ENCODE measurements at places on chromosomes 5 and 9.

- no peak for DNase-seq
Measured at GRCh38 chr5:114477816-114478334, 116.0 kb downstream of the KCNN2 start.

- no peak for DNase-seq
Measured at GRCh38 chr9:135095470-135096407, 8.3 kb downstream of the OLFM1 start.

GRCh38 chr9:104784098-104784497 lies 20.2 kb downstream of the NIPSNAP3B start:
- no peak for DNase-seq

DNA sequence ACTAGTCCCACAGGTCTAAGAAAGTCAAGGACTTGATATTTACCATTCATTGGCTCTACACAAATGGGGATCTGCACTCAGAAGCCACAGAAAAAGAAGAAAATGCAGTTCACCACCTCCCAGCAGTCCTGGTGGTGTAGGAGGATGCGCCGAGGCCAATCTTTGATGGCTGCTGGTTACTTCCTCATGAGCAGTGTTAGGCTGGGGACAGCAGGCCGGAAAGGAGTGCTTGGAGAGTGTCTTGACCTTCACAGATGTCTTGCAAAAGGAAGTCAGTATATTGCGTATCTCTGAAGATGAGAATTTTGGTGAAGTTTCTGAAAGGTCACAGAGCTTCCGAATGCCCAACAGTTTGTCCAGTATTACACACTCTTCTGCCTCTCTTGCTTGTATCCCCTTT lies 597.0 kb downstream of the EBF1 start:
- no peak for DNase-seq

DNA sequence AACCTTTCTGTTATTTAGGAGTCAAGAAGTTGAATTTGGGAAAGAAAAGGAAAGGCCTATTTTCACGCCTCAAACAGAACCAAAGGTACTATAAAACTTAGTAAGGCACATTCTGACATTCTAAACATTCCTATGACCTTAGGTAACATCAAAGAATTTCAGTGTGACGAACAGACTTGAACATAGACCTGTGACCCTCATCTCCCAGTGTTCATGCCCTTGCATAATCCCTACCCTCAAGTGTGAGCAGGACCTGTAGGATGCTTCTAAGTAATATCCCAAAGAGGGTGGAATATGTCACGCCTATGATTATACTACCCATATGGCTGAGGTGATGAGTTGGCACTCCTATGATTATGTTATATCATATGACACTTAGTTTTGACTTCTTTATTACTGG lies 540.9 kb downstream of the KIF4B start:
- DNase-seq: no peak

DNA sequence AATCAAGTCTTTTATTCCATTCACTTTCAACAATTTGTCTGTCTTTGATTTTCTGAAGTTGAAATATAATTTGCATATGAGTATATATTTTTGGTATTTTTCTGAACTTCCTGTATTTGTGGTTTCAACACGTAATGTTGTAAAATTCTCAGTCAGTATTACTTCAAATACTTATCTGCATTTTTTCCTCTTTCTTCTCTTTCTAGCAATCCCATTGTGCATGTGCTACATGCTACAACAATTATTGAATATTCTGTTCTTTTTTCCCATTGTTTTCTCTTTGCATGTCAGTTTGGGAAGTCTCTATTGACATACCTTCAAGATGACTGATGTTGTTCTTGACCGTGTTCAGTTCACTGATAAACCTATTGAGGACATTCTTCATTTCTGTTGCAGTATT lies 5.6 kb upstream of the ANKRD18A start:
- no peak for DNase-seq

DNA sequence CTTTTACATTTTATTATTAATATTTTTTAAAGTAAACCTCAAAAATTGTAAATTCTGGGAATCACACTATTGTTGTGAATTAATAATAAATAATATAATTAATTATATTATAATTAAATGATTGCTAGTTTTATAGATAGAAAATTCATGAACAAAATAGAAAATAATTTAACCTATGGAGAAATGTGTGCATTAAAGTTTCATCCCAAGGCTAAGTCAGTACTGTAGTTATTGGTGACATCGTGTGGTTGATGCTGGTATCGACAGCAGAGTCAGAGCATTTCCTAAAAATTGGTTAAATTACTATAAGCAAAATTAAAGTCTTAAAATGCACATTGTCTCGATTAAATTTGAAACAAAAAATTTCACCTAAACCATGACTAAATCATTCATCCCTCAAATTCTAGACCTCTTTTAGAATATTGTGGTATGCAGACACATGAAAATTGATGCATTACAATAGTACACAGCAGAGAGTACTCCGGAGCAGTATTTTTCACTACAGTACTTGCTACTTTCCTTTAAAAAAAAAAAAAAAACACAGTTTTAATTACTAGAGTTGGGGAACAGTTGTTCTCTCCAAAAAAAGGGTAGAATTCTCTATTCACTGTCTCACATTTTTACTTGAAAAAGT lies 73.9 kb downstream of the RORB start:
- DNase-seq: no peak

DNA sequence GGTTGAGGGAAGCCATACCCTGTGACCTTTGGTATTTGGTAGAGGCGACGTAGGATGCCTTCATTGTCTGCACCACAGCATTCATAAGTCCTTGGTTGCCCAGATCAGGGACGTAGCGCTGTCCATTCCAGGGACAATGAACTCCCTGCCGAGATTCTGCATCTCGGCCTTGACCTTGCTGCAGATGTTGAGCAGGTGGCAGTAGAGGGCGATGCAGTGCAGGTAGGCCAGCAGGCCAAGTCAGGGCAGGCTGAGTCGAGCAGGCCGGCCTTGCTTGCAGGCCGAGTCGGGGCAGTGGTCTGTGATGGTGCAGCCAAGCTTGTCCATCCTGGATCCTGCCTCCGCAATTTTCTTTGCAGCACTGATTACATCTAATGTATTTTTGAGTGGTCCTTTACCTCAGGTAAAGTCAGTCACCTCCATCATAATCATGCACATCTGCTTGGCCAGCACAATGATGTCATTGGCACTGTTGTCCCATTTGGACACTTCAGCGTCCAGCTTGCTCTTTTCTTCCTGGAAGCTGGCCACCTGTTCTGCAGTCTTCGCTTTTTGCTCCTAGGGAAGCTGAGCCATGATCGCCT lies 93.4 kb upstream of the CCDC112 start:
- DNase-seq: no peak

DNA sequence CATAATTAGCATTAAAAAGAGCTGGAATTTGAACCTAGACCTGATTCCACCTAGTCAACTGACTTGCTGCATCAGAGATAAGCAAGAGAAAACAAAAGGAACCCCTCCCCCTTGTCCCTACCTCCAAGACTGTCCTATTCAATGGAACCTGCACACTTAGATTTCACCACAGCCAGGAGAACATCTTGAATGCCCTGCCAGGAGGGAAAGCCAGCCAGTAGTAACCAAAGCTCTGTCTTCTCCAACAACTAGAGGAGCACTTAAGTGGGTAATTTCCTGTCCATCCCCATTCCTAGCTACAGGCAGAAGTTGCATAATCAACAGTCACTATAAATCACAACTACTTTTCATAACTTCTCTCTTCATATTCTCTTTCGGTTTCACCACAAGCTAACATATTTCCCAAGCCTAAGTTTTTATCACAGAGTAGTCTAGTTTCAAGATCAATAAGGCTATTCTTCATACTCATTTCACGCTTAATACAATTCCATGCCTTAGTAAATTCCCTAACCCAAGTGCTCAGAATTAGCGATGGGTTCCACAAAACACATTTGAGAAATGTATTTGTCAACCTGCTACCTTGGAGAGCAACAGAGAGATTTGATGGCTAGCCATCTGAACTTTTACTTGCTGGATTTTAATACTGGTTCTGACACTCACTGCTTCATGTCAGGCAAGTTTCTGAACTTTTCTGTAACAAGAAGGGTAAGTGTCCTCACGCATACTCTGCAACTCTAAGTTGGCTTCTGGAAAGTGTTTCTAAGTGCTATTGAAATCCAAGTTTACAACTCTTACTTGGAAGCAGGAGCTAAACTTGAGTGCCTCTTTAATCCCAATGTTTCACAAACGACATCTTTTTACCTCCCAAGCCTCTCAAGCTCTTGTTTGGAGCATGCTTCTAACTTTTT lies 2.0 kb downstream of the DENND1A start:
- no peak for DNase-seq

DNA sequence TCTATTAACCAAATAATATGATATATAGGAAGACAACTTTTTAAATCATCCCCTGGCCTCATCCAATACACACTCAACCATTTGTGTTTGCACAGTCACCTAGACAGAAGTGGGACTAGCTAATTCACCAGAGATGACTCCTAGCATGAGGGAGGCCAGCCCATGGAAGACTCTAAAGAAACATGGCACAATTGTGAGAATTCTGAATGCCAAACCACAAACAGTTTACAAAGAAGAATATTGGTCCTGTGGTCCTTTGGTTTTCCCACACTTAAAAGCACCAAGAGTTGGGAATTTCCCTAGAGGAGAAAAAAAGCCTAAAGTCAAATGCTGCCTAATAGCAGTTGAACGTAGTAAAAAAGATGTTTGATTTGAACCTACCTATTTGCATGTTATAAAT lies 609.9 kb downstream of the ACTL7B start:
- DNase-seq: no peak

DNA sequence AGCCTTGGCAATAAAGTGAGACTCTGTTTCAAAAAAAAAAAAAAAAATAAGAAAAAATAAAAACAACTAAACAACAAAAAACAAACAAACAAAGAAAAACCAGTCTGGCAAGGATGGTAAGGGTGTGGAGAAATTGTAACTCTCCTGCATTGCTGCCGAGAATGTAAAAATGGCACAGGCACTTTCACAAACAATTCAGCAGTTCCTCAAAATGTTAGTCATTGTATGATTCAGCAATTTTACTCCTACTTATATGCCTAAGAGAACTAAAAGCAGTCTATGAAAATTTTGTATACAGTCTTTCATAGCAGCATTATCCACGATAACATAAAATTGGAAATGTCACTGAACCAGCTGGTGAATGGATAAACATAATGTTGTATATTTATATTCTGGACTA lies 280.4 kb downstream of the CDH9 start:
- no peak for DNase-seq

GRCh38 chr5:157026789-157027424 lies 32.0 kb downstream of the HAVCR1 start:
- no peak for DNase-seq

- DNase-seq: no peak
Measured at GRCh38 chr5:115179394-115180164, 9.9 kb upstream of the TRIM36 start.

DNA sequence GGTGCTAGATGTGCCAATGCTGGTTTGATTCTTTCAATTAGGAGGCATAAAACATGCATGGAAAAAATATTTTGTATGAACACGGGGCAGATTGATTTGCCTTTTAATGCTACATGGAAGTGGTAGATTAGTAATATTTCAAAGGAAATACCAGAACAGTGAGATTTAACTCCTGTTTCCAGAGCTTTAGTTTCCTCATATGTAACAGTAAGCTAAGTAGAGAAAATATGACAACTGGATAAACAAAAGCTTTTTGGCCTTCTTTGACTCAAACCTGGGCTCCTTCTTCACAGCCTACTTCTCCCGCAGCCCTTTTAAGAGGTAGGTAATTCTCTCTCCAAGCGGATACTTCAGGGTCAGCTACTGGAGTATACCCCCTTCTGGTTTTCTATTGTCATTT lies 254.2 kb upstream of the TRPC7 start:
- no peak for DNase-seq

GRCh38 chr9:95110921-95111525 lies 206.5 kb downstream of the FANCC start:
- no peak for DNase-seq

DNA sequence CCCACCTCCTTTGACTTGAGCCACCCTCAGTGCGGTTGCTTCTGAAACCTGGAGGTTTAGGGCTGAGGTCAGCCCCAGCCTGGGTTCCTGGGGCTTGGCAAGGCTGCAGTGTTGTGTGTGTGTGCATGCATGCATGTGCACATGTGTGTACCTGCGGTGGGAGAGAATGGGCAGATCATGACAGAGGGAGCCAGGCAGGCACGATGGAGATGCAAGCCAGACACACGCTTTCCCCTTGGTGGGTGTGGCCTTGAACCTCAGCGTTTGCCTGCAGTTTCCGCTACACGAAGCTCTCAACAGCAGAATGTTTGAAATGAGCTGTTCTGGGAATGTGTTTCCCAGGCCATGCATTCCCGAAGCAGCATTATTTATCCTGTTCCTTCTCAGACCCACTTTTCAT lies 65.9 kb upstream of the RAPGEF1 start:
- peak; percentile 59 for DNase-seq

- DNase-seq: no peak
Measured at GRCh38 chr9:130589754-130590153, 10.4 kb downstream of the FUBP3 start.

DNA sequence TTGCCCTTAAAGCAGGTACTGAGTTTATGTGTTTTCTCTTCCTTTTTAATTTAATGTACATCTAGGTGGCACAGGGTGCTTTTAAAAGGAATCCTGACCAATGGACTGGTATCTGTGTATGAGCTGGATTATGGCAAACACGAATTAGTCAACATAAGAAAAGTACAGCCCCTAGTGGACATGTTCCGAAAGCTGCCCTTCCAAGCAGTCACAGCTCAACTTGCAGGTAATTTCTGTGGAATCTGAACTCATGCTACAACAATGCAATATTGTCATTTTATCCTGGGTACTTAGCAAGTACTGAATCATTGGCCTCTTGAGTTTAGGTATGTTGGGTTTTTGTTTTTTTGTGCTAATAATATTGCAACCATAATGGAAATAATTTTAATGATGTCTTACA lies 14.4 kb upstream of the TMOD1 start:
- DNase-seq: no peak

GRCh38 chr9:106449336-106449927 lies 413.5 kb upstream of the ZNF462 start:
- DNase-seq: no peak

- DNase-seq: no peak
Measured at GRCh38 chr5:135482381-135482933, 30.3 kb upstream of the TIFAB start.

DNA sequence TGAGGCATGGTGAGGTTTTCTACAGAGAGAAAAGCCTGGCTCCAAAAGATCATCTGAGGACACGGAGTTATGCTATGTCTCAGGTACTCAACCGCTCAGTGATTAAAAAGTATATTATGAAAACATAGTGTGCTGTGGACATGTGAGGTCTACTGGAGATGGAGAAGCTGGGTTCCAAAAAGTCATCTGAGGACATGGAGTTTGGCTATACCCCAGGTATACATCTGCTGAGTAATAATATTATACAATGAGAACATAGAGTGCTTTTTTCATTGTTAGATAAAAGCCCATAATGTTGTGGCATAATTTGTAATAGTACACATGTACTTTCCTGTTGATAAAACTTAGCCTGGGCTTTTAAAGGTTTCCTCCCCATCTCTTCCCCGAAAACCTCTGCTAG lies 70.7 kb upstream of the SHISAL2B start:
- DNase-seq: no peak
